ENCODE measurements at places on chromosomes 13 and 19.

GRCh38 chr13:45109102-45109720, 11.1 kb upstream of the GTF2F2 start:
- no peak for DNase-seq

DNA sequence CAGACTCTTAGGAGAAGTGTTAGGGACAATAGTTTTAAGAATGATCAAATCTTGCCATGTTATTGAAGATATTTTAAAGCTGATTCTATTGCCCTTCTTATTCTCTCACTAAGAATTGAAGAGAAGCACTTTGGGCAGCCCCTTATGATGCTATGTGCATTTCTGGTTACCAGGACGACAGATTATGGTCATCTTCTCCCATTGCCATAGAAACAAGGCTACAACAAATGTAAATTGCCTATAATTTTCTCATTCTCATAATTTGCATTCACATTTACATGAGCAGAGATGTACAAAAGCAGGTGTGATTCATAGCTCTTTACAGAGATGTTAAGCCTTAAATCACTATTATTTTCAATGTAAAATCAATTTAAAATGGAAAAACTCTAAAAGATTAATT, 137.3 kb upstream of the PCDH9 start:
- no peak for DNase-seq

- DNase-seq: no peak
Measured at GRCh38 chr19:10352764-10353671, 13.6 kb upstream of the ICAM3 start.

GRCh38 chr19:2758601-2759313, 18.9 kb upstream of the SLC39A3 start:
- no peak for DNase-seq

DNA sequence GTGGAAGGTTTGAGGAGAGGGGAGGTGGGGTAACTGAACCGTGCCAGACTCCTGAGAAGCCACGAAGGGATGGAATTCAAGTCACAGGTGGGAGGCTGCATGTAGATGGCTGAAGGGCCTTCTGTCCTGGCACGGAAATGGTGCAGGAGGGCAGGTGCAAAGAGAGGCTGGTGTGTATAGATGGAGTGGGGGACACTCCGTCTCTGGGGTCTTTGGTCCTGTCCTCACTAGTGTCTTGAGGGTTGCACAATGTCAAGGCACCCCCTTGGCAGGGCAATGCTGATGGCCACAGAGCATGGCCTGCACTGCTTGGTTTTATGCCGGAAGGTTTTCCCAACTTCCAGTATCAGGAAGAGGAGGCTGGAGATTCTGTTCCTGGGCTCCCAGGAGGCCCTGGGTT, 82.7 kb upstream of the SIAH3 start:
- no peak for DNase-seq

DNA sequence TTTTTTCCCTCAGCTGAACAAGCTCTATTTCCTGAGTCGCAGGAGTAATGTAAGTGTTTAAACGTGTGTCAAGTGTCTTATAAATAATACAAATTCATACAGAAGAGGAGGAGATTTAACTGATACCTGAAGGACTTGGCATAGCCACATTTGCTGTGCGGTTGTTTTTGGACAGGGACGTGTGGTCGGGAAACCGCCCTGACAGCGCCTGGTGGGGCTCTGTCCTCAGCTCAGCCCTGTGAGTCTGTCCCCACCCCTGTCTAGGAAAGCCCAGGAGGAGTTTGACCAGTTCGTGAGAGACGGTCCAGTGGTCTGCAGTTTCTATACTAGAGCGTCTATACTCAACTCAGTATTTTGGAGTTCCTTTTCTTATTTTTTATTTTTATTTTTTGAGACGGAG, 16.7 kb downstream of the ZIC2 start:
- no peak for DNase-seq

- no peak for DNase-seq
Measured at GRCh38 chr19:50633973-50634372, 5.7 kb downstream of the SYT3 start.

- no peak for DNase-seq
Measured at GRCh38 chr13:32390048-32390447, 37.9 kb downstream of the N4BP2L1 start.
